ENCODE measurements at places on chromosomes 5 and 9.

GRCh38 chr9:110601098-110601497, 21.6 kb upstream of the SVEP1 start:
- DNase-seq: no peak

GRCh38 chr9:88572684-88573083, 37.7 kb downstream of the NXNL2 start:
- no peak for DNase-seq

GRCh38 chr9:95801797-95802196, 73.7 kb upstream of the ERCC6L2 start:
- DNase-seq: no peak

GRCh38 chr5:88659529-88660263, 223.3 kb downstream of the MEF2C start:
- DNase-seq: no peak

DNA sequence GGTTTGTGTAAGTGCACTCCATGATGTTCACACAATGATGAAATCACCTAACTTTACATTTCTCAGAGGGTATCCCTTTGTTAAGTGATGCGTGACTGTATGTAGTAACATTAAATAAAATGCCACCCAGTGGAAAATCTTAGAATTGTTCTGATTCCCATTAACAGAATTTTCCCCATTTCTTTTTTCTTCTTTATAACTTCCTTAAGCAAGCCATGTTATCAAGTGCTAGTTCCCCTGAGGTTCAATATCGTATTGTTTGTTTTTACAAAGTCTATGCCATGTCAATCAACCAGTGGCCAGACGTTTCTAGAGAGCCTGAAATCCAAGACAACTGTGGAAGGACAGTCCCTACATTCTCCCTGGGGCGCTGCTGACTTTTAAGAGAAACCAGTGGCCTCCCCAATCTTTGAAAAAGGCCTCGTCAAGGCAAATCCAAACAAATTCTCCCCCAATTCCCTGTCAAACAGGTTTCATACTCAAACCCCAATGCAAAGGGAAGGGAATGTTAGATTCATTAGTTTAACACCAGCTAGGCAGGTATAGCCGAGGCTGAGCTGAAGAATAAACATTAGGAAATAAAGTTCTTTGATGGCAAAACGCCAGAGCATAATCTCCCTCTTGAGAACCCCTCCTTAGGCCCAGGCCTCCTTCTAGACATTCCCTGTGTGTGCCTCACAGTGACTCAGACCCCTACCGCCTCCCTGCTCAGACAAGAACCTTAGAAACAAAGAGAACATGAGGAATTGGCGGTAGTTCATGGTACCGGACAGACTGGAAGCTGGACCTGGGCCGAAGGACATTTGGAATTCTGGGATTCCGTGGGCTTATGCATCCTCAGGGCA, 198.7 kb downstream of the GNA14 start:
- no peak for DNase-seq

DNA sequence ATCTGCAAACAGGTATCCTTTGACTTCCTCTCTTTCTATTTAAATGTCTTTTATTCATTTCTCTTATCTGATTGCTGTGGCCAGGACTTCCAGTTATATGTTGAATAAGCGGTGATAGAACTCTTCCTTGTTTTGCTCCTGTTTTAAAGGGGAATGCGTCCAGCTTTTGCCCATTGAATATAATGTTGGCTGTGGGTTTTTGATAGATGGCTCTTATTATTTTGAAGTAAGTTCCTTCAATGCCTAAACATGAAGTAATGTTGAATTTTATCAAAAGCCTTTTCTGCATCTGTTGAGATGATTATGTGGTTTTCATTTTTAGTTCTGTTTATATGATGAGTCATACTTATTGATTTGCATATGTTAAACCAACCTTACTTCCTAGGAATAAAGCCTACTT, 300.5 kb upstream of the CTNND2 start:
- DNase-seq: no peak

All from stimulated activated CD8-positive, alpha-beta memory T cell treated with anti-CD3 and anti-CD28 coated beads, Interleukin-4, amount 100 ng/mL, for 4 hours (primary cell).